ENCODE measurements at places on chromosomes 6 and 20.

DNA sequence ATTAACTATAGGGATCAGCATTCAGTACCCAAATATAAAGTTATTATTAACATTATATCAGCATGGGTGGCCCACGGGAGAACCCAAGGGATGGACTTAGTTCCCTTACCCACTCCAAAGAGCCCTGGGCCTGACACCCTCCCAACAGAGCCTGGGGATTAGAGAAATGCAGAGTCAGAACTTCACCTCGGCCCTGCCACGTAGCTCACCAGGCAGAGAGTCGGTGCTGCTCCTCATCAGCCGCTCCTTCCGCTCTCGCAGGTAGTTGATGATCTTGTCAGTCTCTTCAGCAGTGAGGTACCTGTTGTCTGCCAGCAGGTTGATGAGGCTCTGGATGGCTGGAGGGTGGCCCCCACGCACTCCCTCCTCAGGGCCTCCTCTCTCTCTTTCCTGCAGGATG, 26.6 kb downstream of the NCOA5 start:
- DNase-seq, result no peak

DNA sequence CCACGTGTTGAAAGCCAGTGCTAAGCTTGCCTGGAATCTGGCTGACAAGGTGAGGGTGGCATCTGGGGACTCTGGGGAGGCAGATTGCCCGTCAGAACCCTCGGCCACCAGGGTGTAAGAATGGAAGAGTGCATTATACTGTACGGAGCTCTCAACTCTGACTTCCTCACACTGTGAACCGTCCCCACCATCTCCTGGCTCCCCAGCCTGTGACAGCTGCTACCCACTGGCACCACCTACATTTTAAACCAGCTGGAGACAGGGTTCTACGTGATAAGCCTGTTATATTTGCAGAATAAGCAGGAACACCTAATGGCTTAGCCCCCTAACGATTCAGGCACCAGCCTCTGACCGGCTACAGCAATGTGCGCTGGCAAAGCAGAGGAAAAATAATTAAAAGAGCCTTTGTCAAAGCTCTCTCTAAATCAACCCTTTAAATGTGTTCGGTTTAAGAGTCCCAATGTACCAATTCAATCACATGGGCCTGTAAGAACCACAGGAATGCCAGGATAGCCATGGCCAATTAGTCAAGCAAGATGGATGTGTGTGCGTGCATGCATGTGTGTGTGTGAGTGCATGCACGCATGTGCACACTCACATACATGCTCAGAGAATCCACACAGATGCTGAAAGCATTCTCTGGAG, 89.1 kb upstream of the TAB2 start:
- no peak for DNase-seq

DNA sequence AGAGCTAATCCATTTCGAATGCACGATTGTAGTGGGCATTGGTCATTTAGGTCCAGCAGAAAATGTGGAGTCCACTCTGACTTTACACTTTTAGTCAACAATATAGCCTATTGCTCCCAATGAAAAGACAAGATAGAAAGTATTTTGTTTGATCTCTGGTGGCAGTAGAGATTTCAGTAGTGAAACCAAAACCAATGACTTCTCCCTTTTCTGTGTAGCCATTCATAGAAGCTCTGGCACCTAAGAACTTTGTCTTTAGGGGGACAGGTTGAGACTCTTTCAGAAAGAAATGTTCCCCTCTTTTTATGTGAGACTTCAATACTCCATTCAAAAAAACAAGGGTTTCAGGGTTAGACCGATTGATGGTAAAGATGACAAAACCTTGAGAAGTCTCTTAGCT, 510.8 kb upstream of the POU3F2 start:
- no peak for DNase-seq

DNA sequence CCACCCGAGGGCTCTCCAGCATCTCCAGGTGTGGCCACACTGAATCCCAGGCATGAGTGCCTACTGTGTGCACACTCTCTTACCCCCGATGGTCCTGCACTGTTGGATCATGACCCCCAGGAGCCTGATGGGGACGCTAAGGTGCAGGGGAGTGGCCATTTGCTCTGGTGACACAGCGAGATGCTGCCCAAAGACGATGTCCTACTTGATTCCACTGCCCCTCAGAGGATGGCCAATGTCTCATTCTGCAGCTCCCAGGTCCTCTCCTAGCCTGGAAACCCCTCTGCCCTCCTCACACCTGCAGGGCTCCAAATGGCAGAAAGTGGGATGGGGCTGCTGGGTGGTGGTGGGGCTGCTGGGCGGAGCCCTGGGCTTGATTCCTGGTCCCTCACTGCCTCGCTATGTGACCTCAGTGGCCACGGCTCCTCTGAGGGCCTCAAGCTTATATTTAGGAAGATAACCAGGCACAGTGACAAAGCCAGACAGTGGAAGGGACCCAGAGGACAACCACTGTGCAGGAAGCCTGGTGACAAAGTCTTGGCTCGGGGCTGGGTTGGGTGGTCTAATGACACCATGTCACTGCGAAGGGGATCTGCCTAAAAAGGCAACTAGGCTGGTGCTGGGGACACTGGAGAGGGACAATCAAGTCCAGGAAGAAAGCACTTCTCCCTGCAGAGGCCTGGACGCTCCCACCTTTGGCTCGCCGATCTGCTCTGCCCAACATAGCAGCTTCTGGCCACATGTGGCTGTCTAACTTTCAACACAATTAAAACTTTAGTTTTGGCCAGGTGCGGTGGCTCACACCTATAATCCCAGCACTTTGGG, 28.4 kb downstream of the TGM2 start:
- no peak for DNase-seq

GRCh38 chr6:158730541-158730907, 80.7 kb downstream of the SYTL3 start:
- DNase-seq, result no peak

- DNase-seq, result no peak
Observed at GRCh38 chr20:46030284-46031013, 1.4 kb downstream of the SLC12A5 start.

- no peak for DNase-seq
Observed at GRCh38 chr6:25660512-25660911, 8.5 kb downstream of the SCGN start.

DNA sequence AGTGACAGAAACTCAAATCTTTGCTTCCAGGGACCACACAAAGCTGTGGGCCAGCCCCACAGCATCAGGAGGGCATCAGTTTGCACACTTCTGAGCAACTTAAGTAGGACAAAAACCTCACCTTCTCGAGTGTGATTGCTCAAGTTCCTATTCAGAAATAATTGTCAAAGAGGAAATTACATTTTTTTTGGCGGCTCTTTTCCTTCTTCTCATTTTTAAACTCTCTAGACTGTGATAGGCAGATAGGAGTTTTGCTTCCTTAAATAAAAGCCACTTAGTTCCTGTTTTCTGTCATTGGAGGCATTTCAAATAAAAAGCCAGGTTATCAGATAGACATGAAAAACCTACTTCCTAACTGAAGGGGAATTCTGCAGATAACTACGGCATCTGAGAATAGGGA, 11.2 kb upstream of the TAGAP start:
- no peak for DNase-seq

DNA sequence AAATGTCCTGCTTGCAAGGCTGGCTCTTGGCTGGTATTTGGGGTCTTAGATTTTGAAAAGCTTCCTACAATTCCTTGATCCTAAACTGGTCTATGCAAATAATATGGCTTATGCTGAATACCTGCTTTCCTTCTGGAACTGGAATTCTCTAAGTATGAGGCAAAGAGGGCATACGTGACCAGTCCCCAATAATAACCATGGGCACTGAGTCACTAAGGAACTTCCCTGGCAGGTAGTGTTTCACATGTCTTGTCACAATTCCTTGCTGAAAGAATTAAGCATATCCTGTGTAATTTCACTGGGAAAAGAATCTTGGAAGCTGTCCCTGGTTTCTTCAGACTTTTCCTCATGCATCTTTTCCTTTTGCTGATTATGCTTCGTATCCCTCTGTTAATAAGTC, 106.5 kb downstream of the MMS22L start:
- no peak for DNase-seq

GRCh38 chr6:20851795-20852194, 317.5 kb downstream of the CDKAL1 start:
- DNase-seq, result no peak

GRCh38 chr6:141421378-141421777, 711.3 kb upstream of the GJE1 start:
- DNase-seq, result no peak

GRCh38 chr20:35434085-35435005, 3.7 kb downstream of the GDF5 start:
- DNase-seq, result no peak

GRCh38 chr6:130223508-130223907, 757 bp upstream of the SAMD3 start:
- DNase-seq, result no peak

DNA sequence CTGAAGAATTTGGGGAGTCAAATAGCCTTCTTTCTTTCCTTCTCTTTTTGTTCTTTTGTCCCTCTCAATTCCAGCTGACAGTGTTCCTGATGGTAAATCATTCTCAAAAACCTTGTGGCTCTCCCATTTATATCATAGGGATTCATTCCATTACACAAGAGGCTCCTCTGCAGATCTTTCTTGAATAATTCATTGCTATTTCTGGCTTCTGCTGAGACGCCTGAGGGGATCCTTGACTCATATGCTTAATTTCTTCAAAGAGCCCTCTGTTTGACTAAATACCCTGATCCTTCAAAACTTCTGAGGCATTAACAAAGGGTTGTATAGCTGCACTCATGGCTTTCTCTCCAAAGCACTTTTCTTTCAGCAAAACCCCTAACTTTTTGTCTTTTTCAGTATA, 289.3 kb downstream of the FARS2 start:
- no peak for DNase-seq

- no peak for DNase-seq
Observed at GRCh38 chr6:715709-716491, 23.0 kb upstream of the EXOC2 start.

DNA sequence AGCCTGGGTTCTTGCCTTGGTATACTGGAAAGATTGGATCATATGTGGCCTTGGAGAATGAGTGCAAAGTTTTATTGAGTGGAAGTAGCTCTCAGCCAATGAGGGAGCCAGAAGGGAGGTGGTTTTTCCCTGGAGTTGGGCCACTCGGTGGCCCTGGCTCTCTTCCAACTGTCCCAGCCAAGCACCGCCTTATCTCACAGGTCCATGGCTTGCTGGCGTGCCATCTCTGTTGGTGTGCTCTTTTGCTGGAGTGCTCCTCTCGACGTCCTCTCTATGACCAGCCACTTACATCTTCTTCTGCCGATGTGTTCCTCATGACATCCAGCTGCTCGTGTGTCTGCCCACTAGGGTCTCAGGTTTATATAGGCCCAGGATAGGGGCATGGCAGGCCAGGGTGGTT, 505.9 kb upstream of the SYNCRIP start:
- no peak for DNase-seq

DNA sequence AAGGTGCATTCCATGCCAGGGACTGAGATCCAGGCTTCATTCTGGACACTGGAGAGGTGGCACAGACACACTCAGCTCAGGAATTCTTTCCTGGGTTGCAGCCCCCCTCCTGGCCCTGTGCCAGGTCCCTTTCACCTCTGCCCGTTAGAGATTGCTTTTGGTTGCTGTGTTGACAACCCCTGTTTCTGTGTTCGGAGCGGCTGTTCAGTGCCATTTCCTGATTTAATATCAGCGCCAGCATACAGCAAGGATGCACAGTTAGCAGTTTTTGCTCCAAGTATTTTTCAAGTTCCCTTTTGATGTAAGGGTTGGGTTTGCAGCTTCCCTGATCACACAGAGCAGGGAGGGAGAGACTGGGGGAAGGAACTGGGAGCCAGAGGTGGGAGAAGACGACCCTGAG, 8.5 kb upstream of the MAFB start:
- DNase-seq, result no peak

DNA sequence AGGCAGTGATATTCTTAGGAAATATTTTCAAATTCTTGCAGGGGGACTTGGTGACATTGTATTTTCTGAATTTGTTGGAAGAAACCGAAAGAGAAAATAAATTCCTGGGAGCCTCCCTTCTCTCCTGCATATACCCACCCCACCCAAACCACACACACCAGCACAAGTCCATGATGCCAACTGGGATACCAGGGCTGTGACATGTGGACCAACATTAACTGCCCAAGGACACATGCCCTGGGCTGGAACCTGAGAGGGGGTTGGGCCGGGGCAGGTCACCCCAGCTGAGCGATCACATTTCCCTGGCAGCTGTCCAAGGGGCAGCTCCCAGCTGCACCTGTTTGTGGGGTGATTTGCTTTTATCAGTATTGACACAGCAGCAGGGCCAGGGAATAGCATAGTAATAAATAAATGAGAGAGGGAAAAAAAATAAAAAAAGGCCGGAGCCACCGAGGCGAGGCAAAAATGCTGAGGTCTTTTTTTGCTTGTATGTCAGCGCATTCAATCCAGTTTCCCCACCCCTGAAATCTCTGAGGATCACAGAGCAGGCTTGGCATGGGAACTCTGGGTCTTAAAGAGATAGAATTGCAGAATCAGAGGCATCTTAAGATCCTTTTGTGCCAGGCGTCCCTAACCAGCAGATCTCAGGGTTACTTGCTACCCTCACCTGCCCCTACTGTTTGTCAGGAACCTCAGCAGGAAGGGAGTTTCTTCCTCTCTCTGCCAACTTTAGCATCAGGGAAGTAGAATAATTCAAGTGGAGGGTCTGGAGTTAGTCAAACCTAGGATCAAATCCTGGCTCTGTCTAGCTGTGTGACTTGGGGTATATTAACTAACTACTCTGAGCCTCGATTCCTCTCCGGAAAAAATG, 66.5 kb upstream of the PIM1 start:
- DNase-seq, result no peak

- DNase-seq, result no peak
Observed at GRCh38 chr6:98838032-98838431, 3.7 kb downstream of the POU3F2 start.

- DNase-seq, result no peak
Observed at GRCh38 chr6:33552252-33552651, 27.8 kb downstream of the BAK1 start.

DNA sequence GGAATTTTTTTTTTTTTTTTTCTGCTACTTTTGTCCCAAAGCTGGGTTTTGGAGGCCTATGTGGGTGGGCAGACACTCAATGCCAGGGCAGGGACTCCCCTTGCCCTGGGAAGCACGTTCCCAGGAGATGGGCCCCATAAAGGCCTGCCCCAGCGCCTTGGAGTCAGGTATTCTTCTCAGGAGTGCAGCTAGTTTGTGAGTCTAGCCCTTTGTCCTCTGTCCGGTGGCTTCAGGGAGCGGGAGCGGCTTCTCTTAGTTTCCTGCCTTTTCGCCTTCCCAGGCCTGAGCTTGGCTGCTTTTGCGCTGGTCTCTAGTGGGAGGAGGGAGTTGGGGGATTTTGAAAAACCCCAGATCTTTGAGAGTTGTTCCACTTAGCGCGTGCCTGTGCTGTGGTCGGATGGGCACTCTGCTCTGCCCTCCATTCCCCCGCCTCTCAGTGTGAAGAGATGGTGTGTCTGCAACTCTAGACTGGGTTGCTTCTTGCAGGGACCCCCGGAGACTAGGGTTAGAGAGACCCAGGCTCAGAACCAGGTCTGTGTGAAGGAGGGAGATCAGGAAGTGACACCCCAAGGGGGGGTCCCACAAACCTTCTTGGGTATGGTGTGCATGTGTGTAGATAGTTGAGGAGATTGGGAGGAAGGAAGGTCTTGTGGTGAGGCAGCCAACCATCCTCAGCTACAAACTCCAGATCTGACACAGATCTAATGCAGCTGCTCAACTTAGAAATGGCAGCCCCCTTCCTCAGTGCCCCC, 1.3 kb downstream of the PLCG1 start:
- DNase-seq, result no peak
